Mammary epithelial cell (primary cell): ENCODE measurements at places on chromosomes 12 and 14. TPM values are rescaled to one million over a fixed set of nuclear protein-coding genes. Genes with fewer than 3 reads are reported as not detected.

BCL2L2 gene
- total RNA-seq, result 22.0 TPM

GRCh38 chr14:20477211-20477876 is 8.1 kb downstream of the PNP start:
- DNase-seq, result peak; percentile 44

KTN1 gene
- total RNA-seq, result 150 and 174 TPM in 2 replicates

RAD9B gene
- 1.1 TPM in 2 replicates for total RNA-seq

DNA sequence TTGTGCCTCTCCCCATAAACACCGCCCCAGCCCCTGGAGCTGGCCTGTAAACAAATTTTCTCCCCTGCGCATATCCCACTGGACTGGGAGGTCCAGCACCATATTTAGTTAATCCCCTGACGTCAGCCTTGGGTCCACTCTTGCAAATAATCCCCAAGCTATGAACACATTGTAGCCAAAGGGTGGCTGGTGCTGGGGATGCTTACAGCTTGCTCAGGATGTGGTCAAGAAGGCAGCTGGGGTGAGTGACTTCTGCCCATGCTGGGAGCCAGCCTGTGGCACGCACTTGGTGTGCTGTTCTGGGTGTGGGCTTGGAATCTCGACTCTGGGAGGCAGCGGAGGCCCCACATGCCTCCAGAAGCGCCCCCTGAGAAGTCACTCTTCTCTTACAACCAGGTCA is 32.1 kb downstream of the CMKLR1 start:
- DNase-seq, result no peak

DNA sequence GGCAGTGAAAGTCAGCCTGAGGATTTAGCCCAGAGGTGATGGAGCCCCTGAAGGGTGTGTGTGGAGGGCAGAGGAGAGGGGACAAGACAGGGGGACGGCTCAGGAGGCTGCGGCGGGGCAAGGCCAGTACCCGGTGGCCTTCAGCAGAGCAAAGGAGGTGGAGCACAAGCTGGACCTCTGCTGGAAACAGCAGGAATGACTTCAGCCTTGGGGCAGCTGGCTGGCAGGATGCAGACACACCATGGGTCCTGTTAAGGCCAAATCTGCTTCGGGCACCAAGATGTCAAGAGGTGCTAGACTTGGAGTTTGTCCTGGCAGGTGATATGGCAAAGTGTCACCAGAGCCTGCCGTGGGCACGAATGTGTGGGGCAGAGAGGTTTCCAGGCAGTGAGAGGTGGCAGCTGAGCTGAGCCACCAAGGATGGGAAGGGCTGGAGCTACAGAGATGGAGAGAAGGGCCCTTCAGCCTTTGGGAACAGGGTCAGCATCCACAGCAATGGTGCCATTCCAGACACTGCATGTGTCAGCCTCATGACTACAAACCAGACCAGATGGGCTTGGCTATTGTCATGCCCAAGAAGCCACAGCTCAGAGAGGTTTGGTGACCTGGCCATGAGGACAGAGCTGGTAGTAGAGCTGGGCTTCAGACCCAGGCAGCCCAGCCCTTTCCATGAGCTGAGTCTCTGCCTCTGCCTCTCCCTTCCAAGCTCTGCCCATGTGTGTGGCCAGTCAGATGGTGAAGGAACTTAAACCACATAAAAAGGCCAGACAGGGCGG is 91.9 kb downstream of the LGMN start:
- DNase-seq, result no peak

DNA sequence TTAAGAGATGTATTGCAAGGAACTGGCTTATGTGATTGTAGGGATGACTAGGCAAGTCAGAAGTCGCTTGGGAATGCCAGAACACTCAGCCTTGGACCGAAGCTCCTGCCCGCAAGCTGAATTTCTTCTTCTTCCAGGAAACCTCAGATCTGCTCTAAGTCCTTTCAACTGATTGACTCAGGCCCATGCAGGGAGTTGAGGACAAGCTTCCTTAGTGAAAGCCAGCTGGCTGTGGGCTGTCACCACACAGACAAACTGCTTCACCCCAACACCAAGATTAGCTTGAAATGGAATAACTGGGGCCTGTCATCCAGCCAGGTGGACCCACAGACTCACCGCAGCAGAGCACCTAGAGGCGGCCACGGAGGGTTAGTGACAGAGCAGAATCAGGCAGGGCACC is 24.7 kb downstream of the BDKRB2 start:
- DNase-seq, result no peak

DNA sequence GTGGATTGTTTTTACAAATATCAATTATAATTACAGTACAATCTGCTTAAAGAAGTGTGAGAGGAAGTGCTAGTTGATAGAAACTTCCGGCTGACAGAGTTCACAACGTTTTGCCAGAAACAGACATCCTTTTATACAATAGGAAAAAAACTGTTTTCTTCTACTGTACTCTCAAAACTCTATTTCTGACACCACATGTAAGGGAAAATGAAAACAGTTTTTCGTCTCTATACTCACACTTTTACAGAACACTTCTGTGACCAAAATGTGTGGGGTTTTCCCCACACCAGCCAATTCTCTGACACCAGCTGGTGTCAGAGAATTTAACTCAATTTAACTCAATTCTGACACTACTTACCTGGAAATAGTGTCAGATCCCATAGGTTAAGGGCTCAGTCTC is 24.2 kb upstream of the HIF1A start:
- no peak for DNase-seq

- no peak for DNase-seq
Observed at GRCh38 chr14:88463318-88463717, 77.9 kb downstream of the SPATA7 start.

GRCh38 chr12:13194401-13195110 is 2.0 kb upstream of the EMP1 start:
- peak; percentile 94 for DNase-seq

DNA sequence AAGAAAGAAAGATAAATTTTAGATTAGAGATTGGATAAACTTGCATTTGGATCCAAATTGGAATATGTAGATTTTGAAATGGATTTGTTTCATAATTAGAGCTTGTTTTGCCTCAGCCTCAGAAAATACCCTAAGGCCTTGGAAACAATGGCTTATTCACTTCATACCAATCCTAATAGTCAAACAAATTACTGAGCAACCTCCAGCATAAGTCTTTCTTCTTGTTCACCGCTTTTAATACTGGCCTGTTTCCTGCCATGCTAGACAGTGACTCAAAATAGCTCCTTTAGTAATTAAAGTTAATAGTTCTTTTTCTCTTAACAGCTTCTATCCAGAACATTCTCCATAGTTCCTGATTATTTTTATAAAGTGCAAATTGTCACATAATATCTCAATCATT is 110.9 kb upstream of the DNM1L start:
- DNase-seq, result peak; percentile 89

LMNTD1 gene
- 1.2 TPM for total RNA-seq

GRCh38 chr12:56590237-56590830 is 39.8 kb downstream of the BAZ2A start:
- DNase-seq, result peak; percentile 43

DNA sequence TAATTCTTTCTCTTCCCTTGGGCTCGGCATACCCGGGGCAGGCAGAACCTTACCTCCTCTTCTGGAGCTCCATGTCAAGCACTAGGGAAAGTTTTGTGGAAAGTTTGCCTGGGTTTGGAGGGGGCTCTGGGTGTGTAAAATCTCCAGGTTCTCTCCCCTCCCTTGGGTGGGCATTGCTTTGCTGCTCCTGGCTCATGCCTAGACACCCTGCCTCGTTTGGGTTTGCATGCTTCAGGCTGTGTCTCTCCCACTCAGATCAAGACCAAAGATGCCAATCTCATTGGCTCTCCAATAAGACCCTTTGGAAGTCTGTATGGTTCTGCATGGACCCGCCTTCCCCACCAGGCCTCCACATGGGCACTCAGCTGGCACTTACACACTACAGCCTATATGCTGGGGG is 6.2 kb upstream of the KRT2 start:
- DNase-seq, result no peak

- DNase-seq, result peak; percentile 16
Observed at GRCh38 chr12:31000751-31001150, 72.9 kb upstream of the DDX11 start.

- DNase-seq, result no peak
Observed at GRCh38 chr12:68776976-68777610, 30.9 kb upstream of the MDM2 start.

GRCh38 chr12:79887890-79888289 is 47.0 kb downstream of the PPP1R12A start:
- no peak for DNase-seq

DNA sequence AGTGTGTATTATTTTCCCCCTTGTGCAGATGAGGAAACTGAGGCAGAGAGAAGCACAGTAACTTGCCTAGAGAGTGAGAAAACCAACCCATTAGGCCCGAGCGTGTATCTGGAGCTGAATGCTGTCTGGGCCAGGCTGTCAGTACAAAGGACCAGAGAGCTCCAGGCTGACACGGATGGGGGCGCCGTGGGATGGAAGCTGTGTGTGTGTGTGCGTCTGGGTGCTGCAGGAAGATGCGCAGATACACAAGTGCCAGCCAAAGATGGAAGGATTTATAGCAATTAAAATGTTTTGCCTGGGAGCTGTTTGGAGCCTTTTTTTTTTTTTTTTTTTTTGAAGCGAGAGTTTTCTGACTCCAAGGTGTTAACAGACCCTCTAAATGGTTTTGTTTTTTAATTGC is 53.7 kb upstream of the GPATCH2L start:
- DNase-seq, result no peak

DNA sequence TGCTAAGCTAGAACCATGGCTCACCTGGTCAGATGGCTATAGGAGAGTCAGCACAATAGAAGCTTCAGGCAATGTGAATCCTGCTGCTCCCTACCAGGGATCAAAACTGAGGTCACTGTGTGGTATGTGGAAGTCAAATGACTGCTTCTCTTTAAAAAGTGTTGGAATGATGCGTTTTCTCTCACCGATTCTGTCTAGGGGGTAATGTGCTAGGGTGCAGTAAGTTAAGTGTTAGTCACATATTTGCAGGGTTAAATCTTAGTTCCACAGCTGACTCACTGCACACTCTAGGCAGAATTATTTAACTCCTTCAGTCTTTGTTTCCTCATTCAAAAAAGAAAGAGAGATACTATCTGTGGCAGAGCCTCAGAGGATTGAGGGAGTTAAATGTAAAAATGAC is 696.6 kb downstream of the DIO2 start:
- no peak for DNase-seq

DNA sequence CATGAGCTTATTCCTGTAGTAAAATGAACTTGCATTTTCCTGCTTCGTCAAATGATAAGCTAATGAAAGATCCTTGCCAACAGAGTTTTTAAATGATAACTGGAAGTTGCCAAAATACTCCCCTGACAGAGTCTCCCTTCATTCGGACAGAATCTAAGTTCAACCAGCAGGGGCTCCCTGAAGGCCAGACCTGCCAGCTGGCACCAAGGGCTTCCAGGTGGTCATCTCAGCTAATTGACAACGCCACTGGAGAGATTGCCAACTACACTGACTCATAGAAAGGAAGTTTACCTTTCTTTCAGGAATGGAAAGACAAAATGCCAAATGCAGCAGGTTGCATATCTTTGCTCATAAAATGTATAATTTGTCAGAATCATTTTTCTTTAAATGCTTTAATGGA is 462.8 kb downstream of the GXYLT1 start:
- no peak for DNase-seq

DNA sequence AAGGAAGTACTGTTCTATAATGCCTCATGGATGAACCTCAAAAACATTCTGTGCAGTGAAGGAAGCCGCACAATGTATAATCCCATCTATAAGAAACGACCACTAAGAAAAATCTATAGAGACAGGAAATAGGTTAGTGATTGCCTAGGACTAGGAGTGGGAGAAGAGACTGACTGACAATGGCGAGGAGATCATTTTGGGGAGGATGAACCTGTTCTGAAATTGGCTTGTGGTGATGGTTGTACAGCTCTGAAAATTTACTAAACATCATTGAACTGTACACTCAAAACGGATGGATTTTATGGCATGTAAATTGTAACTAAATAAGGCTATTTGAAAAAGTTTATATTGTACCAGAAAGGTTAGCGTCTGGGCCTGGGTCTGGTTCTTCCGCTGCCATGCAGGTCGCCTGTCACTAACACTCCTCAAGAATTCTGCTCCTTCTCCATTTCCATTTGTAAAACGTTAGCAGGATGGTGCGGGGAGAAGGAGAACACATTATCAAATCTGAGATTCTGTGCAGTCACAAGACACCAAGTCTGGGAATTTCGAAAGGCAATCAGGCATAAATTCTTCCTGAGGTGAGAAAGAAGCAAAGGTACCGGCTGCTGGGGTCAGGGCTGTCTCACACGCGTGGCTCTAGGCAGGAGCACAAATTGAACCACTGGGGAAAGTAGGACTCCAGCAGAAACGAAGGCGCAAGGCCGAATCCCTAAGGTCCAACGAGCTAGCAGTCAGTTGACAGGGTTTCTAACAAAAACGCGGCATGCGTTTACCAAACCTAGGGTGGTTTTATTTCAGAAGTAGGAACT is 845 bp upstream of the COCH start:
- DNase-seq, result no peak

DNA sequence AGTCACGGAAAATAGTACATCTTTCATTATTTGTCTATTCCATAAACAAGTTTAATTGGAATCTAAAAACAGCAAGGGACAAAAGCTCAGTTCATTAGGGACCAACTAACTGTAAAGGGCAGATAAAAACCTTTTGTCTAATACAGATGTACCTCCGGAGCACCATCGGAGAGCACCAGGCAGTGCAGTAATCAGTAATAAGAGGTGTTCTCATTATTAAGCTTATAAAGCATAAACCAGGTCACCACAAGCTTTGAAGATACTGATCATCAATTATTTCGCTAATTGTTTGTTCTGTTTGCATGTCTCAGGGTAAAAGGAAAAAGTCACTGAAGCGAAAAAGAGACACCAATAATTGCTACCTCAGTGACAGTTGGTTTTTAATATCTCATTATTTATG is 207.3 kb upstream of the PRKD1 start:
- DNase-seq, result no peak

CABP1 gene
- total RNA-seq, result 0.26 and 0.45 TPM in 2 replicates

DNA sequence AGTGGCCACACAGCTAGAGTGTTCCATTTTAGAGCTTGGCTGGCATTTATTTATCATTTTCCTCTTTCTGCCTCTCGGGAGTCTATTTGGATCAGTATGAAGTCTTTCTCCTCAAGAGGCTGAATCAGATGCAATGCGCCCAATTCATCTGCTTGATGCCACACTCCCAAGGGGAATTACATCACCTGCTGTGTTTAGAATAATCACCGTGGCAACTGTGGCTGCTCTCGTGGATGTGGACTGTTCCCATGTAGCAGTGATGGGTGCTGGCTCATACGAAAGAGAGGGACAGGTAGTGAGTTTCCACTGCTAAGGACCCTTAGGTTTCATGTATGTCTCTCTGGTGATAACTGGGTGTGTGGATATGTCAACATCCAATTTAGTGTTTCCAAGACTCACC is 70.7 kb downstream of the SRRM4 start:
- no peak for DNase-seq

PLD4 gene
- total RNA-seq, result 0.09 and 0.13 TPM in 2 replicates

PACS2 gene
- 42.7 and 51.0 TPM in 2 replicates for total RNA-seq

GRCh38 chr12:41184864-41185263 is 3.3 kb upstream of the PDZRN4 start:
- no peak for DNase-seq

DNA sequence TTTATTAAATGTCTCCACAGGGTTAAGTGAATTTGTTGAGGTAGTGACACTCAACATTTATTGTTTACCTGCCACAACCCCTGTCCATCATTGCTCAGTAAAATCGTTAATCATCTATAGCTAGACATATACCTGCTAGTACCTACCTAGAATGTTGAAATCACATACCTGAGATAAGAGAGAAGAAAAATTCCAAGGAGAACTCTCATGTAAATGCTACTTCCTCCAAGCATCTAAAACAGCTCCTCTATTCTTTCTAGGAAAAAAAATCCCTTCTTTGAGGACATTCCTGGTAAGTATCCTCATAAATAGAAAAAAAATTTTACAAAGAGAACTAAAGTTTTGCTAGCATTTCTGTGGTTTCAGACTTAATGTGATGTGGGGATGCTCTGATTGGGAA is 325.1 kb downstream of the DAD1 start:
- no peak for DNase-seq

GRCh38 chr12:15720295-15720694 is 68.9 kb downstream of the EPS8 start:
- DNase-seq, result no peak
